ELF-1 (cell line): ENCODE measurements at places on chromosomes 5 and 9.
A peak's percentile ranks its signal among the peaks of the same experiment; 100 is the strongest.

GRCh38 chr5:7714697-7715096 is 136.2 kb downstream of the CFAP90 start:
- DNase-seq = no peak

- DNase-seq = no peak
These were observed 30.2 kb downstream of the BRINP1 start for GRCh38 chr9:119339056-119339455.

GRCh38 chr9:4297151-4297785 is 2.6 kb downstream of the GLIS3 start:
- DNase-seq = peak; percentile 74

DNA sequence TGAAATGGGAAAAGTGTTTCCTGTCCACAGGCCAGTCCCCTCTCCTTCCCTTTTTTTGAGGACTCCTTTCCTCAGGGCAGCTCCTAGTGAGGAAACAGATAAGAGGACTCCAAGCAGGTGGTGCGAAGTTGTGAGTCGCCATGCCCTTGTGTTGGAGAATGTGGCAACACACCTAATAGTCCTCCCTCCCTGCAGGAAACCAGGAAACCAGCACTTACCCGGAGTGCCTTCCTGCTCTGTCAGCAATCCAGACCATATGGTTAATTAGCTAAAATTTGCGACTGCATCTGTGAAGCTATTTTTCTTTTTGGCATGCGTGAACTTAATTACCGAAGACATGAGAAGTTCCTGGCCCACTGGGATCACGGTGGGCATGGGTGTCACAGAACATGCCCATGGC is 69.9 kb downstream of the TRIM32 start:
- no peak for DNase-seq

DNA sequence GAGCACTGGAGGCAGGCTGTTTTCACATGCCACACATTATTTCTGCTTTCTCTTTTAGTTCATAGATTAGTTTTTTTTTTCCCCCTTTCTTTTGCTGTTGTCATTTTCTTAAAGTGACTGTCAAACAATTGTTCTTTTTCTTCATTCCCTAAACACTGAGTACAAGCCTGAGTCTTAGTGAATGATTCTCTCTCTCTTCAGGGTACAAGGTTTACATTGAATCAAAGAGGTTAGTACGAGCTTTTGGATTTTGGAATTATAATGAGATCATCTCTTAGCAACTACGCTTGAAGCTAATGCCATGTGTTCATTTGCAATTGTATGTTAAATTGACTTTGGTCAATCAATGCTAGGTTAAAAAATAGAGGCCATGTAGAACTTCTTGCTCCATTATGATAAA is 125.1 kb downstream of the CMYA5 start:
- DNase-seq = no peak

DNA sequence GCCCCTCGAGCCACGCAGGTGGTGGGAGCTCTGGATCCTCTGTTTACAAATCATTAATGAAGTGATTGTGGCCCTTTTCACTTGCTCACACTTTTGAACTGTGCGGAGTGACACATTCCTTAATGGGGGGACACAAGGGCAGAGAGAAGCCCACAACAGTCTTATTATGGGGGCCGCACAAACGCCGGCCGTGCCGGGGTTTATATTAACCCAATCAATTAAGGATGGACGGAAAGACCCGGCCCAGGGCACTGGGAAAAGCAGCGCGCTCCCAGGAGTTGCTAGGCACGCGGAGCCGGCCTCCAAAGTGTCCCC is 634.8 kb downstream of the IRX1 start:
- DNase-seq = no peak

DNA sequence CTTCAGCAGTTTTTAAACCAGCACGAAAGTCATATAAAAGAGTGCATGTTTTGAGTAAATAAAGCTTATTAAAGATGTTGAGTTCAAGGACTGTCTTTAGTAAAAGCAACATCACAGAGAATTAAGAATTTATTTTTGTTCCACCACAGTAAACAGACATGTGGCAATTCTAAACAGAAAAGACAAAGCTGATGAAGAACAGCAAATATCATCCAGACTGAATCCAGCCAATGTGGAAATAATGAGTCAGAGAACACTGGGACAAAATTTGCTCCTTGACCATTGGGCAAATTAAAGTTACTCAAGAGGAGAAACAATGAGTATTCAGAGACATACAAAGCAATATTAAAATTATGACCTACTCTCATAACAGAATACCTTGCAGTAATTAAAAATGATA is 28.8 kb downstream of the OR2K2 start:
- no peak for DNase-seq

DNA sequence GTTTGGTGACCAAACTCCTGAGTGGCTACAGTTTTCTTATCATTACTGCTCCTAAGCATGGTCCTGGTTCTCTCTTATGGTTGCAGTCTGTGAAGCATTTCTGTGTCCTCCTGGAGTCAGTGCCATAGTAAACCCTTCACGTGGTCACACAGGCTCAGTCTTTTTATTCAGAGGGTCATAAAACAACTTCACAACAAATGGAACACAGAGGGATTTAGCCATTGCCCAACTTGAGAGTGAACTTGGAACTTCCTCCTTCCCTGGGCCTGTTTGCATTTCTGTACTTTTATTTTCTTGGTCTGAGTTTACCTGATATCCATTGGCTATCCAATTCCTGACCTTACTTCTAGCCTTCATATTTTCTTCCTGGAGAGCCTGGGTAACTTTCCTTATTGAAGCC is 144.9 kb downstream of the CCDC192 start:
- DNase-seq = no peak

GRCh38 chr5:42612750-42613366 is 143.8 kb upstream of the CCDC152 start:
- DNase-seq = no peak

DNA sequence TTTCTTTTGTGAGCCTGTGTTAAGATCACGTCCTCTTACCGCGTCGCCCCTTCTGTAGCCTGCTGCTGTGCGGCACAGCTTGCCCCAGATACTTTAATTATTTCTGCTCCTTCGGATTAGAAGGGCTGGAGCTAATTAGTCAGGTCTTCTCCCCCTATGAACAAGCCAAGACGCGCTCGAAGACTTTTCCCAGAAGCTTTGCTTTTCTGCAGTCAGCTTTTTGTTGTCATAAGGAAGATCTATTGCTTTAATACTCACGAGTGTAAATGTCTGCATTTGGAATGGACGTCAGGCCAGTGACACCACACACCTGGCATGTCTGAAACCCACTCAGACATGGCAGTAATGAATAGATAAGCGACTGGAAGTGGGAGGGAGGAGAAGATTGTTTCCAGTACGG is 37.0 kb downstream of the PRUNE2 start:
- no peak for DNase-seq

DNA sequence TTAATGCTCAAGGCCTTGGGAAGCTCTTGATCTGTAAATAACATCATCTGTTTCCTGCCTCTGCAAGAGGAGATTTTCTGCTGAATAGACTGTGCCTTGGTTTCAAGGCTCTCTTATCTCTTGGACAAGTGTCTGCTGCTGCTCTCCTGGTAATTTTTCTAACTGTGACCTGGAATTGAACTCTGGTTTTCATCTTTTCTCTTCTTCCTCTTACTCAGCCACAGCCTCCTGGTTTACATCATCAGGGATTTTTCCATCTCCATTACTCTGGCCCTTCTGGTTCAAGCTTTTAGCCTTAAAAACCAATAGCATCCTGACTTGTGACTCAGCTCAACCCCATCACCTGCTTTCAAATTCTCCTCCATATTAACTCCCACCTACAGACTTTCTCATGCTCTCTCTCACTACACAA is 49.6 kb upstream of the ITGA1 start:
- peak; percentile 3 for DNase-seq

- DNase-seq = peak; percentile 87
These were observed 25.3 kb upstream of the ENHO start for GRCh38 chr9:34547960-34548611.

GRCh38 chr9:134630861-134631260 is 10.7 kb upstream of the COL5A1 start:
- no peak for DNase-seq

GRCh38 chr5:143431789-143432188 is 28.3 kb upstream of the NR3C1 start:
- DNase-seq = no peak

- DNase-seq = no peak
These were observed 114.5 kb downstream of the SLC25A46 start for GRCh38 chr5:110853267-110853666.

DNA sequence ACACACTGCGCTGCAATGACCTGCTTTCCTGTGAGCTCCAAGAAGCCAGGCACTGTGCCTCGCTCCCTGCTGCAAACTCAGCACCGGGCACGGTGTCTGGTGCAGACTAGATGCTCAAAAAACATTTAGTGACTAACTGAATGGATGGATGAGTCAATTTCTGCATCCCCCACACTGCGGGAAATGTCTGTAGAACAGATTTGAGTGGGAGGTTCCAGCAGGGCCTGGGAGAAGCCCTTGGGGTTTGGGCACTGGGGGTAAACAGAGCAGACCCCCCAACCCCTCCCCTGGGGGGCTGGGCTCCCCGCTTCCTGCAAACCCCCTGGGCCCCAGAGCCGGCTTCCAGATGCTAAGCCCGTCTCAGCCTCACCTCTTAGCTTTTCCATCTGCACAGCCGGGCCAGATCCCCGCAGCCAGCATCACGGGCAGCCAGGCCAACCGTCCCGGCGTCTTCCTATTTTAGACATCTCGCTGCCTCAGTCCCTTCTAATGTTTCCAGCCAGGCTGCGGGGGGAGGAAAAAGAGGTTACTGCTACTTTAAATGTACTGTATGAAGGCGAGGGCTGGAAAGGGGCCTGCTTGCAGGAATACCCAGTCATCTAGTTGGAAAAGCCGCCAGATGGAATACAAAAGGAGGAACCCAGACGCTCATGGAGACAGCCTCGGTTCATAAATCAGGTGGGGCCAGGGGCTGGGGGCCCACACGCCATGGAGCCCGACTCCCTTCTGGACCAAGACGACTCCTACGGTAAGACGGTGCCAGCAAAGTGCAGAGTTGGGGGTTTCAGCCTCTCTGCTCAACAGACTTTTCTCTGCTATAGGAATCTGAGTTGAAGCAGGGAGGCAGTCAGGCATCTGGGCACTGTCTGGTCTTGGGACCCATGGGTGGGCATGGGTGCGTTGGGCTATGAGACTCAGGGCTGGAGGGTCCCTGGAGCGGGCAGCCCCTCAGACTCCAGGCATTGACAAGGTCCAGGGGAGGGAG is 67.1 kb upstream of the GGTA1 start:
- no peak for DNase-seq

DNA sequence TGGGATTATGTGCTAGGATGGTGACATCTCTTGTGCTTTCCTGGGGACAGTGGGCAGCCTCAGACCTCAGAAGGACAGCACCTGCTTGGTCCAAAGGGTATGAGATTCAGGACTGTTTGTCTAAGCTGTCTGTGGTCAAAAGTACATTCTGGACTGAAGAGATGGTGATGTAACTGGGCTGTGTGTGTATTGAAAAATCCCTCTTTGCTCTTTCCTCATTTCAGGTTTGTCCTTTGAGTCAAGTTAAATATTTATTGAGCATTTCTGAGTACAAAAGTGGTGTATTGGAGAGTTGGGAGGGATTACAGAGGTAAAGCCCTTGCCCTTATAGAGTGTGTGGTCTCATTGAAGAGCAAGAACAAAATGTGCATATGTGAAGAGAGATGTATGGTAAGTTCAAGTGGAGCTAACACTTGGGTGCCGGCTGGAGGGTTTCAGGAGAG is 46.7 kb downstream of the RCL1 start:
- no peak for DNase-seq

- DNase-seq = no peak
These were observed 309.8 kb downstream of the TRPM3 start for GRCh38 chr9:70811638-70812037.

DNA sequence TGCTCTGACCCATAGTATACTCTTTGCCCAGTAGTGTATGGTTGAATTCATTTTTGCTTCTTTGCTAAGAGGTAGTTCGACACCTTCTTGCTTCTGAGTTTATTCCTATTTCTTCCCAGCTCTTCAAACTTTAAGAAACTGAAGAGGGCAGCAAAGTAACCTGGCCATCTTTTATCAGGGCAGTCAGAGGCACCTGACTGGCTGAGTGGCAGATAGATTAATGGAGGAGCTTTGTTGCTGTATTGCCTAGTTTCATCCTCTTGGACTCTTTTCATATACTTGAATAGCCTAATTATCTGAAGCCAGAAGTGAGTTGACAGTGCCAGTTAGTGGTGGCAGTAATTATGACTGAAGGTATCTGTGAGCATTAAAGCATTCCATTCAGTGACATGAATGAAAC is 82.5 kb downstream of the UHRF2 start:
- no peak for DNase-seq

DNA sequence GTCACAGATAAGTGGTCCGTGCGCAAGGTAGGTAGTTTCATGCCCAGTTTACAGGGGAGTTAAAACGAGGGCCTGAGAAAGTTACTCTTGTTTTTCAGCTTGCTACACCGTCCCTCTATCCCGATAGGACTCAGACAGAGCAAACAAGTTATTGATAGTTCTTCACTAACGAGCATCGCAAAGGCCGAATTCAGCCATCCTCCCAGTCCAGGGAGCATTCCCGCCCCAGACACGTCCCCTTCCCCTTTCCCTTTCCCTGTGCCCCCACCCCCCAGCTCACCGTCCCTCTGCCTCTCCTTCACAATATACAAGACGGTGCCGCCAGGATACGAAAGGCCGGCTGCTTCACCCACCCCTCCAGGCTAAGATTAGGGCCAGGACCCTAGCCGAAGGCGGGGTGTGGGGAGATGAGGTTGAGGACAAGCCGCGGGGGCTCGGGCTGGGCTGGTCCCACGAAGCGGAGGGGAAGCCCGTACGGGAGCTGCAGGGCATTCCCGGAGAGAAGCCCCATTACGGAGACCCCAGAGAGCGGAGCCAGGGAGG is 599 bp downstream of the KIAA1191 start:
- no peak for DNase-seq

DNA sequence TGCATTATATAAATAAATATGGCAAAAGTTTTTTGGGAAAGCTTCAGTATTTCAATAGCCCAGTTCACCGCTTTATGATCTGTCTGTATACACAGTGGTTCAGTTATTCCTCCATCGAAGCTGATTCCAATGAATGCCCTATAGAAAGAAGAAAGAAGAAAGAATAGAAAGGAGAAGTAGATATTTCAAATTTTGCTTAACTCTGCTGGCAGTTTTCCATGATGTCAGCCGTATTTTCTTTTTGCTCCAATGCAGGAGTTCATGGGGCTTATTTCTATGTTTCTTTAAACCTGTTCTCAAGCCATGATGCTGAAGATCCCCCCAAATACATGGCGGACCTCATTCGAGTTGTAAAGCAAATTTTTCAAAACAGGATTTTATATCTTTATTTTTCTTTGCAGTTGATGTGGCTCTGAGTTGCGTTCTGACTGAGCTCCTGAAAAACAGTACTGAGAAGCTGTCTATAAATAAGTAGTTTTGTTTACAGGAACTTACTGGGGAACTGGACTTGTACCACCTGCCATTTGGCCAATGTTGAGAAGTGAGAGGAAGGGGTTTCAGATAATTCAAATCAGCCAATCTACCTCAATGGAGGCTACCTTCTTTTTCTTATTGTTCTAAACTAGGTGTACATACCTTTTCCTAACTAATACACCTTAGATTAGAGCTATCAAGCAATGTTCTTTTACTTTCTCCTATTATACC is 418.5 kb upstream of the MEF2C start:
- no peak for DNase-seq

DNA sequence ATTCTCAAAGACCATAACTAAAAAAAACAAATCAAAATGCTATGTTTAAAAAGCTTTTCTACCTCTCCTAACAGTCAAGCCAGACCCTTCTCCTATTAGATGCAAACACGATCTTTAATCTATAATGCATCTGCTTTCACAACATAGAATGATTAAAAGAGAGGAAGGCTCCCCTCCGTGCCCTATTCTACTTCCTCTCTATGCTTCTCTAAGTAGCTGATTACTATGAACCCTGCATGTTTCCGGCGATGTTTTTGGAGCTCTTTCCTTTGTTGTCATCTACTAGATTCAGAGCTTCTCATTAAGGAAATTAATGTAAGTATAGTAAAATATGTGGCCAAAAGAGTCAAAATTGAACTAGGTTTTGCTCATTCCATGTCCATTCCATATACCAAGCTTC is 29.2 kb upstream of the CEP120 start:
- no peak for DNase-seq
